Astrocyte (in vitro differentiated cells and primary cell): ENCODE measurements at places on chromosomes 5 and 9. TPM values are rescaled to one million over a fixed set of nuclear protein-coding genes. Genes with fewer than 3 reads are reported as not detected.

DIRAS2 gene
- total RNA-seq, result 0.24 and 0.27 TPM in 2 replicates

REEP2 gene
- total RNA-seq, result 16.0 and 17.2 TPM in 2 replicates

PCDHB6 gene
- 0.50 and 0.70 TPM in 2 replicates for total RNA-seq

SPAAR gene
- total RNA-seq, result 0.17 and 0.18 TPM in 2 replicates

GDA gene
- not detected in 2 replicates for total RNA-seq

HAPLN1 gene
- 45.0 and 71.9 TPM in 2 replicates for total RNA-seq

IL33 gene
- total RNA-seq, result not detected in 2 replicates

FGD3 gene
- total RNA-seq, result 0.09 TPM in 1 of 2 replicates, not detected in the other

FRMD3 gene
- total RNA-seq, result 0.29 and 0.39 TPM in 2 replicates

CDH9 gene
- not detected in 2 replicates for total RNA-seq

AKNA gene
- total RNA-seq, result 16.0 and 16.4 TPM in 2 replicates

SOWAHA gene
- total RNA-seq, result 0.10 and 0.20 TPM in 2 replicates

LEAP2 gene
- 0.27 and 0.31 TPM in 2 replicates for total RNA-seq

ALDH1A1 gene
- total RNA-seq, result 1.5 and 2.1 TPM in 2 replicates

FYB1 gene
- 0.11 TPM in 1 of 2 replicates, not detected in the other for total RNA-seq

TXNDC8 gene
- total RNA-seq, result not detected in 2 replicates

MEF2C gene
- total RNA-seq, result 20.5 and 21.8 TPM in 2 replicates

SV2C gene
- total RNA-seq, result 0.05 TPM in 2 replicates

TRIM14 gene
- 34.1 and 37.6 TPM in 2 replicates for total RNA-seq

DEPDC1B gene
- total RNA-seq, result 1.4 and 2.2 TPM in 2 replicates

SLC34A1 gene
- not detected in 2 replicates for total RNA-seq

MAST4 gene
- total RNA-seq, result 16.0 and 22.3 TPM in 2 replicates

SH3RF2 gene
- 8.6 and 12.3 TPM in 2 replicates for total RNA-seq

BARHL1 gene
- not detected in 2 replicates for total RNA-seq

TAL2 gene
- not detected in 2 replicates for total RNA-seq

CCNO gene
- 0.19 and 0.43 TPM in 2 replicates for total RNA-seq

INSL6 gene
- total RNA-seq, result not detected in 2 replicates

PCDHB11 gene
- total RNA-seq, result 2.1 TPM in 2 replicates

KCNMB1 gene
- total RNA-seq, result 0.14 and 0.31 TPM in 2 replicates

HEMGN gene
- total RNA-seq, result not detected in 2 replicates

CAMK2A gene
- 1.2 and 1.6 TPM in 2 replicates for total RNA-seq

SDHA gene
- 91.7 and 102 TPM in 2 replicates for total RNA-seq

ARID3C gene
- 0.16 and 0.19 TPM in 2 replicates for total RNA-seq

PTGDS gene
- total RNA-seq, result 5.0 and 5.6 TPM in 2 replicates
